Prostate gland (tissue), 2 donors: ENCODE measurements at places on chromosomes 16 and 17. TPM values are rescaled to one million over a fixed set of nuclear protein-coding genes. Genes with fewer than 3 reads are reported as not detected.

DNA sequence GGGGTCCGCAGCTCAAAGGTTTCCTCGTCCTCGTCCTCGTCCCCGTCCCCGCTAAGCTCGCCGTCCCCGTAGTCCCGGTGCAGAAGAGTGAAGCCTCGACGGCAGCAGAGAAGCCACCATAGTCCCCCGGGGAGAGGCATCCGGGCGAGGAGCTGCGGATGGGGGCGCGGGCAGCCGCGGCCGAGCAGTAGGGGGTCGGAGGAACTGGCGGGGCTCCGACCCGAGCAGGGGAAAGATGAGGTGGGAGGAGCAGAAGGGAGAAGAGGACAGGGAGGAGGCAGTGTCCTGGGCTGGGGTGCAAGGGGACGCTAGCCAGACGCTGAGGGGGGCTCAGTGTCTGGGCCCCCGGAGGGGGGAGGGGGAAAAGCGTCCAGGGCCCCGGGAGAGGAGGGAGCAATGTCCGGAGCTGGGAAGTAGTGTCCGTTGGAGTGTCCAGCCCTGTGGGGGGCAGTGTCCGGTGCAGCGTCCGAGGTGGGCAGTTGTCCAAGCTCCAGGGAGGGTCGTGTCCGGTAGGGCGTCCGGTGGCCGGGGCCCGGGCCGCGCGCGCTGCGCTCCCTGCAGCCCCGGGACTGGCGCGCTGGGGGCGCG lies at the start of gene PLEKHH3:
Gene PLEKHH3, minus strand, starts transcription at position 571 of the 588 bp plus-strand sequence. Its CDS starts 431 bp downstream, at position 140.
- DNase-seq: no peak

GRCh38 chr16:79155471-79155870 lies 445.1 kb downstream of the MAF start:
- no peak for DNase-seq

- DNase-seq: peak; percentile 97
Observed at GRCh38 chr17:47941246-47942095, at the start of gene PNPO. Gene PNPO (plus strand): TSS chr17:47941571. CDS start chr17:47941676, 105 bp downstream.

SOX8 gene
- 0.59 TPM for total RNA-seq

HLF gene
- total RNA-seq: 34.9 TPM

DNA sequence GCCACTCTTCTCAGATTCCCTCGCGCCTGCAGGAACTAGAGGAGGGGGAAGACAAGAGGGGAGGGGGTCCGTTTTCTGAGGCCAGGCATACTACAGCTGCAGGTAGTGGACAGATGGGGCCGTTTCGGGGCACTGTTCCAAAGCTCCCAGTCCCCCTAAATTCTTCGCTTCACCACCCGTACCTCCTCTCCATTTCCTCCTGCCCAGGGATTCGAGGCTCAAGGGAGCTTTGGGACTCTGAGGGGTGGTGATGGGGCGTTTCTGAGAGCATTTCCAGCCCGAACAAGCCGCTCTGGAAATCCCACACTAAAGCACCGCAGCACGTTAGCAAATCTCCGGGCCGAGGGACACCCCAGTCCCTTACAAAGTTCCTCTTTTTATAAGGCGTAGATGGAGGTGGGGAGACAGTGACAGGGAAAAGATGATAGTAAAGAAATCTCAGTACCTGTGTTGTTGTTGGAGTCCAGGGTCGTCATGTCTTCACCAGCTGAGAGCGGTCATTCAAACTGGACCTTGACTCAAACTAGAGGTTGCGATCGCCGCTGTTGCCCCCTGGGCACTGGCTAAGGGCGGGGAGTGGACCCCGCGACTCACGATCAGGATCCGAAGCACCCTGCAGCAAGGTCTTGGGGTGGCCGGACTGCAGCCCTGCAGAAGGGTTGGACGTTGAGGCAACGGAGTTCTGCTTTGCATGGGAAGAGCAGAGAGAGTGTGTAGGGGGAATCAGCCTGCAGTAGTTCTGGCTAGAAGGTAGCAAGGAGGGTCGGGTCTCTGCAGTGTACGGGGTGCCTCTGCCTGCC lies 570 bp downstream of the NR1D1 start:
- no peak for DNase-seq

PHOSPHO1 gene
- 6.3 TPM for total RNA-seq

DNA sequence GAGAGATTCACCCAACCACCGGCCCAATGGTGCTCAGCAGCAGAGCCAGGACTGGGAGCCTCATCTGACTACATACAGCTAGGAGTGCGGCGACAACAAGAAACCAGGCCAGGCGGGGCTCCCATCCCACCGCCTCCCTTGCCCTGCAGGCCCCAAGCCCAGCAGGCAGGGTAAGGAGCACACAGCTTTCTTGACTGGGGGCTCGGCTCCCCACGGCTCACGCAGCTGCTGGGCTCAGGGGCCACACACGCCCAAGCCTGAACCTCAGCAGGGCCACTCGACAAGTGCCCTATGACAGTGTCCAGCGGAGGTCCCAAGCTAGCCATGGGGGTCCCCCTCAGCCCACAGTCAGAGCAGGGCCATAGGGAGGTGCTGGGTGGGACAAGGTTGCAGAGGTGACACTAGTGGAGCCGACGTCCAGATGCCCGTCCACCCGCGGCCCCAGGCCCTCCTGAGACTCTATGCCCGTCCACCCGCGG lies 13.7 kb downstream of the PIEZO1 start:
- DNase-seq: no peak

DNA sequence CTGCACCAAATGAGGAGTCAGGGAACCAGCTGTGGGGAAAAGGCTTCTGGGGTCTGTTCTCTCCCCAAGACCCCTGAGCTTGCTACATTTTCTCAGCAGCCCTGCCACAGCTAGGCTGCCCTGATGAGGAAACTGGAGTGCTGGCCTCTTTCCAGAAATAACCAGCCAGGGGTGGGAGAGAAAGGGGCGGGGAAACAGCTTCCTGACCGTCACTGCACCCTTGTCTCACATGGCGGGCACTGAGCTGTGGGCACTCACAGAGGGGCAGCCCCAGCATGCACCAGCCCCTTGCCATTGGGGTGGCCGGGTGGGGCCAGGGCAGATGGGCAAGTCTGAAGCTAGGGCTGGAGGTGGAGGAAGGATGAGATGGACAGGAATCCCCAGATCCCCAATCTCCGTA lies 2.9 kb downstream of the SRL start:
- no peak for DNase-seq

DNA sequence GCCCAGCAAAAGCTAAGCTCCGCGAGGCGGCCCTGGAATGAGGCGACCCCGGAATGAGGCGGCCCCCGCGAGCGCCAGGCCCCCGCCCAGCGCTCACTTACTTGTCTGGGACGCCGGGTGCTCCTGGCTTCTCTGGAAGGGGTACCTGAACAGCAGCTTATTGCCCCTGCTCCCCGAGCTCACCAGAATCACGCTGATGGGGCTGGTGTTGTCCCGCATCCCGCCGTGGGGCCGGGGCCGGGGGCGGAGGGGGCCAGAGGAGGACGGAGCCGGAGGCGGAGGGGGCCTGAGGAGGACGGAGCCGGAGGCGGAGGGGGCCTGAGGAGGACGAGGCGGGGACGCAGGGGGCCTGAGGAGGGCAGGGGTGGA lies 440 bp downstream of the NPRL3 start:
- DNase-seq: no peak

DNA sequence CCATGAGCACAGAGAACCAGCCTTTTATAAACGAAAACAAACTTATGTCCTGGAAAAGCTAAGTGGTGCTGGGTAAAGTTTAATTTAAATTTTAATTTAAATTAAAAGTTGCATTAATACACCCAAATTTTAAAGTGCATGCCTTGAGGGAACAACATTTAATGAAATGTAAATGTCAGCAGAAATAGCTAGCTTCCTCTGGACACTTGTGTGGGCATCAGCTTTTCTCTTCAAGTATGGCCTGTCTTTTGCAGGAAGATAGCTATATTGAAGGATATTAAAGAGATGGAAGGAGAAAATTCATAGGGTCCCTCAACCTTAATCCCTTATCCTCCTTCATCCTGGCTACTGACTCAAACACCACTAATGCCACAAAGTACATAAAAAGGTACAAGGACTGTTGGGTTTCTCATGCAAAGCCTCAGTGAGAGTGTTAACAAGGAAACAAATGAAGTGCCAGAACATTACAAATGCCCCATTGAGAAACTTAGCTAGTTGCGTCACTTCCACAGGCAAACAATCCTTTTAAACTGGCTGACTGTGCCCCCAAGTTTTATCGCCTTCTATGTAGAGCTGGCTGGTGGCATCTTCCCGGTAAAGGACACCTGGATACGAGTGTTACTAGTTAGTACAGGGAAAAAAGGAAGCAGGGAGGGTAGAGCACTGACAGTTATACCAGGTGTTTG lies 14.1 kb downstream of the PHF12 start:
- peak; percentile 84 for DNase-seq
